ENCODE measurements at places on chromosomes 16 and 17.

DNA sequence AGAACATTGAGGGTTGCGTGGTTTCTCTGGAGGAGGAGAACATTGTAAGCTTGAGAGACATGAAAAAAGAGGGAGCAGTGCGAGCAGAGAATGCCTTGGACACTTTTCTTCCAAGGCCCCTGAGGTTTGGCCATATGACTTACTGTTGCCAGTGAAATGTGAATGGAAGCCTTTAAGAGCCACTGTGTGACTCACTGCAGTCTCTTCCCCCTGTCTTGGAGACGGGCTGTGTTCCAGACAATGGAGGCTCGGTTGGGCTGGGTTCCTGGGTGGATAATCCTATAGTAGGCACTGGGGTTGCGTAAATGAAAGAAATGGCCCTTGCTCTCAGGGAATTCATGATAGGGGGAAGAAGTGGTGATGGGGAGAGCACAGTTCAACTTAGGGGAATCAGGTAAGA lies 75.5 kb downstream of the SHISA9 start:
- no peak for DNase-seq

DNA sequence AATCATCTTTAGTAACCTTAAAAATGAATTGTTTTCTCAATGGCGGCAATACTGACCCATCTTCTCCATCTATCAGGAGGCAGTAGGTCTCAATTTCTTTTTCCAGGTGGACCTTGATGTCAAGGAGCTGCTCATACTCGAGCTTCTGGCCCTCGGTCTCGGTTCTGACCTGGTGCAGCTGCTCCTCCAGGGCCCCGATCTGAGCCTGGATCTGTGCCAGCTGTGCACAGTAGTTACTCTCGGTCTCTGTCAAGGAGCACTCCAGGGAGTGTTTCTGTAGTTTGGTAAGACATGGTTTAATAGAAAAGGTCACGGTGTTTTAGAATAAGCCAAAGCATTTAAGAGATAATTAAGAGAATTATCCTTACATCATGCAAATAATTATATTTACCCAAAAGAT lies 4.9 kb downstream of the KRT27 start:
- DNase-seq: no peak

DNA sequence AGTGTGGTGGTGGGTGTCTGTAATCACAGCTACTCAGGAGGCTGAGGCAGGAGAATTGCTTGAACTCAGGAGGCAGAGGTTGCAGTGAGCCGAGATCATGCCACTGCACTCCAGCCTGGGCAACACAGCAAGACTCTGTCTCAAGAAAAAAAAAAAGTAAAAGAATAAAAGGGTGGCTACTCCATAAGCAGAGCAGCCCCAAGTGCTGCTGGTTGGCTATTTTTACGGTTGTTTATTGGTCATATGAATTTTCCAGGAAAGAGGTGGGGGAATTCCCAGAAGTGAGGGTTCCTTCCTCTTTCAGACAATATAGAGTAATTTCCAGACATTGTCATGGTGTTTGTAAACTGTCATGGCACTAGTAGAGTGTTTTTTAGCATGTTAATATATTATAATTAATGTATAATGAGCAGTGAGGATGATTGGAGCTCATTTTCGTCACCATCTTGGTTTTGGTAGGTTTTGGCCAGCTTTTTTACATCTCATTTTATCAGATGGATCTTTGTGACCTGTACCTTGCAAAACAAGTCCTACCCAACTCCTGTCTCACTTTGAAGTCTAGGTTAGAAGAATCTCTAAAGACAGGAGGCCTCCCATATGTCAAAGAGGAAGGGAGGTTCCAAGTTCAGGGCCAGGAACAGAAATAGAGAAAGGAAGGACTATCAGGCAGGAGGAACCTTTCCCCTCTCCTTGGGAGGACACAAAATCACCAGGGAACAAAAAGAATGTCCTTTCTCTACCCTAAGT lies 39.1 kb downstream of the HOXB1 start:
- no peak for DNase-seq

DNA sequence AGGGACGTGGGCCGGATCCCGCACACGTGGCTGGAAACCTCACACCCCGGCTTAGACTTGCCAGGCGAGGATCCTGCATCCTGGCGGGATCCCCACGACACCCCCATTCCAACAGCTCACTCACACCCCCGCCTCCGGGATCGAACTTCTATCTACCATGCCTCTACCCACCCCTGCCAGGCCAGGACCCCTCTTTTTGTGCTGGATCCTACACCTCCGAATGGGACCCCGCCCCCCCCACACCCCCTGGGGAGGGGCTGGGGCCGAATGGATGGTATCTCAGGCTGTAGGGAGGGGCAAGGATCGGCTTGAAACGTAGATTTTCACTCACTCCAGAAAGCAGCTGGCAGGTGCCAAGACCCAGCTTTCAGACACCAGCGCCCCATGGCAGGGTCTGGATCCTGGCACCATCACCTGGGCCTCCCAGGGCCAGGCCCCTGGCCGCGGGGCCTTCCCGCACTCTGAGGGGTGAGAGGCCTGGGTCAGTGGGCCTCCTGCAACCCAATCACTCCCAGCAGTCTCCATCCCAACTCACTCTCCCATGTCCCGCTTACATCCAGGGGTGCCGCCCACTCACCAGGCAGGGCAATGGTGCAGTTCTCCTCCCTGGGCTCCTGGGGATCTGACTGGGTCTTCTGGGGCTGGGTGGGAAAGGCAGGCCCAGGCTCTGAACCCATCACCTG lies 6.7 kb downstream of the PRSS36 start:
- no peak for DNase-seq

GRCh38 chr16:70476272-70477020 lies 22.1 kb downstream of the FCSK start:
- peak; percentile 79 for DNase-seq

DNA sequence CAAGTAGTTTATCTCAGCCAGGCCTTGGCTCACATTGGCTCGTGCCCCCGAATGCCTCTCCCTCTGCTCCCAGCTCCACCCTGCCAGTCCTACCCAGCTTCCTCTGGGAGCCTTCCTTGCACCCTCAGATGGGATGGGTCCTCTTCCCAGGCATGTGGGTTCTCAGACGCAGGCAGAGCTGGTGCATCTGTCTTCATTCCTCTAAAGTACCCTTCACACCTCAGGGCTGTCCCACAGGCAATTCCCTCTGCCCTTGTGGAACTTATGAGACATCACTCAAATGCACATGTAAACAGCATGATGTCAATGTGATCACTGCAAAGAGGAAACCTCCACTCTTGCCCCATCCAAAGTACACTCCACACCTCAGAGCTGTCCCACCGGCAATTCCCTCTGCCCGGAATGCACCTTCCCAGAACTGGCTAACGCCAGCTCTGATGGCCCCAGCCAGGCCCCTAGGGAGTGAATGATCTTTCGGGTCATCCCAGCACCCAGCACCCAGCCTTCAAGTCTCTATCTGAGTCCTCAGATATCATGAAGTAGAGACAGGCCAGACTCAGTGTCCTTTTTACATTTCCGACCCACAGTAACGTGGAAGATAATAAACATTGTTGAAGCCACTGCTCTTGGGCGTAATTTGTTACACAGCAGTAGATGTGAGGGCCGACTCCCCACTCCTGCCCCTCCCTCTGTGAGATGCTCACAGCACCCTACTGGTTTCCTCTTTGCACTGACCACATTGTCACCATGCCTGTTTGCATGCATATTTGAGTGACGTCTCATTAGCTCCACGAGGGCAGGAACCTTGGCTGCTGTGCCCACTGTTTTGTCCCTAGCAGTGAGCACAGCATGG lies 85.4 kb downstream of the N4BP1 start:
- DNase-seq: no peak

GRCh38 chr16:80806927-80807340 lies 2.5 kb upstream of the CDYL2 start:
- peak; percentile 67 for DNase-seq

- no peak for DNase-seq
These were observed 10.5 kb upstream of the KRT38 start for GRCh38 chr17:41451154-41451728.

GRCh38 chr16:12214509-12214908 lies 238.0 kb downstream of the SNX29 start:
- DNase-seq: no peak

DNA sequence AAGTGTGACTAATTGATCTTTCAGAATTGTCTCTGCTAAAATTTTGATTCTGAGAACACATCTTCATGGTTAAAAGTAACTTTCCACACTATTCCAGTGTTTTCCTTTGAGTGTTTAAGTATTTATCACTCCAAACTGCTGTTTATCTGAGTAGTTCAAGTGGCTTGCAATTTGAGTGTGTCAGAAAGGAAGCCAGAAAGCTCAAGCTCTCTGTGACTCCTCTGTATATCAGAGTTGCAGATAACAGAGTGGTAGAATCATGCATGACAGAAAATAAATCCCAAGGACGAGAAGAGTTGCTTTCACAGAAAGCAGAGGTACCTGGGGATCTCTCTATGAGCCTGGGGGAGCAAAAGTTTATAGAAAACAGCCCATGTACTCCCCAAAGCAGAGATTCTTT lies 130.0 kb downstream of the CYB561 start:
- no peak for DNase-seq

- no peak for DNase-seq
These were observed 85.6 kb downstream of the TTC19 start for GRCh38 chr17:16085066-16085699.

GRCh38 chr16:13708347-13709120 lies 211.4 kb upstream of the ERCC4 start:
- DNase-seq: no peak

- DNase-seq: no peak
These were observed 26.2 kb downstream of the ARSG start for GRCh38 chr17:68317458-68317857.

GRCh38 chr17:46881015-46881414 lies 29.6 kb downstream of the WNT9B start:
- no peak for DNase-seq

GRCh38 chr17:900336-900934 lies 79.1 kb downstream of the NXN start:
- no peak for DNase-seq

DNA sequence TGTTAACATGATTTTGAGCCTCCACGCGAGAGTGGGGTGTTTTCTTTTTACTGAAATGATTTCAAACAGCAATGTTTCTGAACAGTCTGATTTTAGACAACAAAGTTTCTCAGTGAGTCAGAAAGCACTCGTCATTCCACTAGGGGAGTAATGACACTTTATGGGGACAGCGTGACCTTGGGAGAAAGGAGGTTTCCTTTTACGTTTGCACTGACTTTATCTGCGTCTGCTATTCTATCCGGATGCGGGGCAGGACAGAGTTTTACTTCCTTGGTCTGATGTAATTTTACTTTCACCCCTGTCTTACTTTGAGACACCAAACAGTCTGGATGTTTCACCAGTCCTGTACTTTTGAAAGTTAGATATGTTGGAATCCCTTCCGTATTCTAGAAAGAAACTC lies 20.7 kb downstream of the SLC47A1 start:
- no peak for DNase-seq

DNA sequence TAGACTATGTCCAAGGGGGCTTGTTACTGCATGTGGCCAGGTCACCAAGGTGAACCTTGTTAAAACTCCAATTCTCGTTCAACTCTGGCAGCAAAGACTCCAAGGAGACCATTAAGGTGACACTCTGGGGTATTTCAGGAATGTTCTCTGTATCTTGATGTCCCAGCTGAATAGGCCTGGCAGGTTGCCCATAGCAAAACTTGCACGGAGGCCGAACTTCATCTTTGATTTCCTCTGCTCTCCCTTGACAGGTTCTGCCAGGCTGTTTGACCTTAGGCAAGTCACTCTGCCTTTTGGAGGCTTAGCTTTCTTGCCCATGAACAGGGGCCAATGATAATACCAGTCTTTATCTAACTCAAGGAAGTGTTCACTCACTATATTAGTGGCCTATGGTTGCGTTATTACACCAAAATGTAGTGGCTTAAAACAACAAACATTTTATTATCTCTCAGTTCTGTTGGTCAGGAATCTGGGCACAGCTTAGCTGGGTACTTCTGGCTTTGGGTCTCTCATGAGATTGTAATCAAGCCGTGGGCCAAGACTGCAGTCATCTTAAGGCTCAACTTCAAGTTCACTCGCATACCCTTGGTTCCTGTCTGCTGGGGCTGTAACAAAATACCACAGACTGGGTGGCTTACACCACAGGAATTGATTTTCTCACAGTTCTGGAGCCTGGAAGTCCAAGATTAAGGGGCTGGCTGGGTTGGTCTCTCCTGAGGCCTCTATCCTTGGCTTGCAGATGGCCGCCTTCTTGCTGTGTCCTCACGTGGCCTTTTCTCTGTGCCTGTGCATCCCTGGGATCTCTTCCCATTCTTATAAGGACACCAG lies 168.5 kb downstream of the UTP18 start:
- DNase-seq: no peak

- no peak for DNase-seq
These were observed 66.0 kb downstream of the BRIP1 start for GRCh38 chr17:61797283-61797682.

GRCh38 chr17:28573521-28573920 lies 2.2 kb upstream of the PIGS start:
- no peak for DNase-seq

- DNase-seq: no peak
These were observed 313.1 kb downstream of the MAF start for GRCh38 chr16:79287424-79287917.

DNA sequence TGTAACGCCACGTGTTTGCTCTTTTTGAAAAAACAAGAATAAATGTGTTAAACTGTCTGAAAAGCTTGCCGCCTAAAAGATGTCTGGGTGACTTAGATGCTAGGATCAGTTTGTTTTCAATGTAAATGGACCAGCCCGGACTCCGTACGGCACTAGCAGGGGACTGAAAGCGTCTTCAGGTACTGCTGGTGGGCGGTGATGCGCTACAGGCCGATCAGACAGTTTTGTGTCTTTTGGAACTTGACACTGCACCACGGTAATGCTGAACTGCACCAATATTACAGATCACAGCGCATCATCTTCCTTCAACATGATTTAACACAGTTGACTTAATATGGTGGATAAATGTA lies 727 bp upstream of the MBTPS1 start:
- DNase-seq: peak; percentile 43

DNA sequence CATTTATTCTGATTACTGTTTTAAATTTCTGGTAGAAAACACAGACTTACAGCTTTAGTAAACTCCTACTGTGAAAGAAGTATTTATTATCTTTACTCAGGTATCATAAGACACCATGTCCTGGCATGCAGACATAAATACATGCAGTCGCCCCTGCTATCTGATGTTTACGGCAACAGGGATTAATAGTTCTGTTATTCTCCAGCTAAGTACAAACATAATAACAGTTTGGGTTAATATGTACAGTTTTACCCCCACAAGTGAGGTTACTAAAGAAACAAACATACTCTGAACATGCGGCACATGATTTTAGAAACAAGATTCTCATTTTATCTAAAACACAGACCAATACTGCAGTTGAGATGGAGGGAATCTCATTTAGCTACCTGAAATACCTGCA lies 170.8 kb downstream of the ABCA8 start:
- DNase-seq: no peak

DNA sequence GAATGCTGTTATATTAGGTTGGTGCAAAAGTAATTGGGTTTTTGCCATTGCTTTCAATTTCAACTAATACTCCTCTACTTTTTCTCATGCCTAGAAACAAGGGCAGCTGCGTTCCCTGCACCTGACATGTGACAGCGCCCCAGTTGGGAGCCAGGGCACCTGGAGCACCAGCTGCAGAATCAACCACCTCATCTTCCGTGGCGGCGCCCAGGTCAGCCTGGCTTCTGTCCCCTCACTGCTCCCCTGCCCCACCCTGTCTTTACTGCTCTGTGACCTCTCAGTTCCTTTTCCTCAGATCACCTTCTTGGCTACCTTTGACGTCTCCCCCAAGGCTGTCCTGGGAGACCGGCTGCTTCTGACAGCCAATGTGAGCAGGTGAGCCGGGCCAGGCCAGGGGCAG lies 16.4 kb upstream of the ITGAD start:
- no peak for DNase-seq

- DNase-seq: no peak
These were observed 974 bp downstream of the GALR2 start for GRCh38 chr17:76075364-76076145.

GRCh38 chr17:82231312-82231561 lies 2.4 kb downstream of the SLC16A3 start:
- no peak for DNase-seq

All from SW480 (cell line).